OCI-LY7 (cell line): ENCODE measurements at places on chromosomes 12 and 14. TPM values are rescaled to one million over a fixed set of nuclear protein-coding genes. Genes with fewer than 3 reads are reported as not detected.
A peak's percentile ranks its signal among the peaks of the same experiment; 100 is the strongest.

GRCh38 chr12:31106101-31106803 lies 32.6 kb downstream of the DDX11 start:
- no peak for DNase-seq

The LRCOL1 gene
- not detected in 2 replicates for total RNA-seq

- no peak for DNase-seq
Observed at GRCh38 chr14:53450871-53451270, 297.7 kb upstream of the DDHD1 start.

The CNTN1 gene
- total RNA-seq = not detected in 2 replicates

DNA sequence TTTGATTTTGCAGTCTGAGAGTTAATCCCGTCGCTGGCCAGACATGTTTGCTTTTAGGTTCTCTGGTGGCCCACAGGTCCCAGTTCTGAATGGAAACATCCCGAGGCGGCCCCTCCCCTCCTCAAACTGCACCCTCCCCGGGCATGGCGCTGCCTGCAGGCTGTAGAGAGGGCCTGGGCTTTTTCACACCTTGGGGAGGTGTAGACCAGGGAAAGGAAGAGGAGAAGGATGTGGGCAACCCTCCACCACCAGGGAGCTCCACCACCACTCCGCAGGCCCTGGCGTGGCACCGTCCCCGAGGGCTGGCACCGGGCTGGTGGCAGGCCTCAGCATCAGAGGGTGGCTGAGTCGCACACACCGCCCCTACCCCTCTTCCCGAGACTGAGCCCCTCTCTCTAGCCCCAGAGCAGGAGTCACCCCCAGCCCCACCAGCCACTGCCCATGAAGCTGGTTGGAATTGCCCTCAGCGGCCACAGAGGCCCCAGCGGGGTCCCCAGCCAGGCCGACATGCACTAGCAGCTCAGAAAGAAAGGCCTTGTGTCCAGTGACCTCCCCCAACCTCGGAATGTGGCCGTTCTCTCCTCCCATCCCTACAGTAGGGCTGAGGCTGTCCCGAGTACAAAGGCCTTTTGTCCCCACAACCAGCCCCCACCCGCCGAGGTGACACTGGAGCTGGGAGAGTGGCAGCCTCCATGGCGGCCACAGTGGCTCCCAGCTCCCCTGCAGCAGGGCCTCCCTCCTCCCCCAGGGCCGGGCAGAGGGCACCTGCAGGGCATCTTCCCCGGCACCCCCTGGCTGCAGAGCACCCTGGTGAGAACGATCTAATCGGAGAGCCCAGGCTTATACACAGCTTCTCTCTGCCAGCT lies 23.5 kb upstream of the INF2 start:
- DNase-seq = peak; percentile 64

DNA sequence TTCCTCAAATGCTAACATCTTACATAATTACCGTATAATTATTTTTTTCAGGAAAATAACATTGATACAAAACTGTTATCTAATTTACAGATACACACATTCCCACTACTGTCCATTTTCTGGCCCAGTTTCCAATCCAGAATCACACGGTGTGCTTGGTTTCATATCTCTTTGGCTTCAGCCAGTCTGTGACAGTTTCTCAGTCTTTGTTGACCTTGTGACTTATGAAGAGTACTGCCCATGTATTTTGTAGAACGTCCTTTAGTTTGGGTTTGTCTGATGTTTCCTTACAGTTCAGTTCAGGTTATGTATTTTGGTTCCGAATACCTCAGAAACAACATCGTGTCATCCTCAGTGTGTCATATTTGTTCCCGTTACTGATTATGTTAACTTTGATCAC lies 16.2 kb downstream of the RXYLT1 start:
- no peak for DNase-seq

- DNase-seq = peak; percentile 37
Observed at GRCh38 chr14:24113379-24113800, 1.2 kb upstream of the DCAF11 start.

GRCh38 chr14:76271041-76271755 lies 104.7 kb upstream of the ESRRB start:
- no peak for DNase-seq

The KSR2 gene
- total RNA-seq = 0.09 and 0.15 TPM in 2 replicates
